Cerebellum (tissue), 4 donors: ENCODE measurements at places on chromosomes 12 and 14.

DNA sequence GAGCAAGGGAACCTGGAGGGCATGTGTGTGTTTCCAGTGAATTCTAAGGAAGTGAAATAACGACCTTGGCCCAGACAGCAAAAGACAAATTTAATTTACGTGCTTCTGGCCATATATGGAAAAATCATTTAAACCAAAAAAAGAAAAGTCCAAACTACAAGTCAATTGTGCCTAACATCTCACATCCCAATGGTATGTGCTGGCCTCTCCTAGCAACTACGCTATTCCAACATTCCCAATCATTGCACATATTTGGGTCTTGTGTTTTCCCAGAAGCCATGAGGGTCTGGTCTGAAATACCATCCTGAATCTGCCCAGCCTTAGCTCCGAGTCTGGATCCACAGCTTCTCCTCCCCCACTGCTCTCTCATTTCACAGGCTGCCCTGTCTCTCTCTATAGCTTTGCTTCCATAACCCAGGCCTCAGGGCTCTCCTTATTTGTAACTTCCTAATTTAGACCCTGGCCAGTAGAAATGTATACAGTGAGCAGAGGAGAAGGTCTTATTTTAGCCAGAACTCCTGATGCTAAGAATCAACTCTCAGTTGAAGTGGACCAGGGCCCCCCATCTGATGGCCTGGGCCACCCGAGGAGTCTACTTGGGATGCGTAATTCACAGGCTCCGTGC is 224.6 kb downstream of the ANO2 start:
- DNase-seq = no peak

- no peak for DNase-seq
Observed at GRCh38 chr12:112140728-112141127, 15.4 kb downstream of the TRAFD1 start.

DNA sequence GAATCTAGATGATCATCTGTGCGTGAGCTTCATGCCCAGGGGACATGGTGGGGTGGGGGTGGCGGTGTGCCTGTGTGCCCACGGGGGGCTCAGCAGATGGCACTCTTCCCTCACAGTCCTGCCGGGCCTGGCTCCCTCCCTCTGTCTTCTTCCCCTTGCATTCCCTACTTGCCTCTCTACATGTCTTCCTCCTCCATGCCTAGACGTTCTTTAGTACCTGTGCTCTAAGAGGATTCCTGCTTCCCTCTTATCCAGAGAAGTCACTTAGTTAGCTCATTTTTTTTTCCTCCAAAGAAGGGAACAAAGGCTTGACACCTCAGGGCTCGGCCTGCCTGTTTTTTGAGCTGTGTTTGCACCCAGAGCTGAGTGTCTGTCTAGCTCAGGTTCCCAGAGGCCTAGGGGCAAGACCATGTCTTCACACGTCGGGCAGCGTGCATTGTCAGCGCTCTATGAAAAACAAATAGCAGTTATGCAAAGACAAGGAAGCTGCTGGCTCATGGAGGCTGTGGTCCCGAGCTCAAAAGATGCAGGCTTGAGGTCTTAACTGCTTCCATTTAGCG is 48.8 kb downstream of the NINJ2 start:
- DNase-seq = no peak

DNA sequence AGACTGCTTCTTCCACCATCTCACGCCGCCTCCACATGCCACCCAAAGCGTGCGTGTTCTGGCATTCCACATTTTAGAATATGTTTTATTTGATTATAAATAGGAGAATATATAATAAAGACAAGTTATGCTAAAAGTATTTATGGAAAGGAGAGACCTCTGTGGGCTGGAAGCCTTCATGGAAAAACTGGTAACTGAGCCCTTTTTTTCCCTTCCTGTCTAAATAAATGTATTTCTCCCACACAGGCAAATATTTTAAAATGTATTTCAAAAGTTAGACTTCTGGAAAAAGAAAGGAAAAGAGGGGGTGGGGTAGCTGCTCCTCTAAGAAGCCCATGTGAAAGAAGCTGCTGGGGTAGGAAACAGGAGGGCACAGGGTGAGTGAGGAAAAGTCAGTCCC is 16.1 kb upstream of the NR4A1 start:
- DNase-seq = no peak

GRCh38 chr14:34329301-34329700 is 132.7 kb downstream of the SPTSSA start:
- DNase-seq = no peak
